ENCODE measurements at places on chromosomes 3 and 15.

DNA sequence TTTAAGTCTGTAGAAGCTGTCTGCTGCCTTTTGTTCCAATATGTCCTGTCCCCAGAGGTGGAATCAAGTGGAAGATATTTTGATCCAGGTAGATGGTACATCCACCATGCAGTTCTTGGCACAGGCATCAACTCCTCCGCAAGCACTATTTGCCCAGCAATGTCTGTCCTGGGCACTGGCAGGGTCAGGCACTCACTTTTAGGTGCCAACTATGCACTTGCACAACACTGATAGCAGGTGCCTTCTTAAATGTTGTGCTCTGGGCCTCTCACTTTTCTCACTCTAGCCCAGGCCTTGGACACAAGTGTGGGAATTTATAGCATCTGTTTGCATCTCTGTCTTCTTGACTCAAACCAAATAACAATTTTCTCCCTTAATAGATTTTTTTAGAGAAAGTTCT is 140.5 kb upstream of the UBE2E2 start:
- no peak for DNase-seq

DNA sequence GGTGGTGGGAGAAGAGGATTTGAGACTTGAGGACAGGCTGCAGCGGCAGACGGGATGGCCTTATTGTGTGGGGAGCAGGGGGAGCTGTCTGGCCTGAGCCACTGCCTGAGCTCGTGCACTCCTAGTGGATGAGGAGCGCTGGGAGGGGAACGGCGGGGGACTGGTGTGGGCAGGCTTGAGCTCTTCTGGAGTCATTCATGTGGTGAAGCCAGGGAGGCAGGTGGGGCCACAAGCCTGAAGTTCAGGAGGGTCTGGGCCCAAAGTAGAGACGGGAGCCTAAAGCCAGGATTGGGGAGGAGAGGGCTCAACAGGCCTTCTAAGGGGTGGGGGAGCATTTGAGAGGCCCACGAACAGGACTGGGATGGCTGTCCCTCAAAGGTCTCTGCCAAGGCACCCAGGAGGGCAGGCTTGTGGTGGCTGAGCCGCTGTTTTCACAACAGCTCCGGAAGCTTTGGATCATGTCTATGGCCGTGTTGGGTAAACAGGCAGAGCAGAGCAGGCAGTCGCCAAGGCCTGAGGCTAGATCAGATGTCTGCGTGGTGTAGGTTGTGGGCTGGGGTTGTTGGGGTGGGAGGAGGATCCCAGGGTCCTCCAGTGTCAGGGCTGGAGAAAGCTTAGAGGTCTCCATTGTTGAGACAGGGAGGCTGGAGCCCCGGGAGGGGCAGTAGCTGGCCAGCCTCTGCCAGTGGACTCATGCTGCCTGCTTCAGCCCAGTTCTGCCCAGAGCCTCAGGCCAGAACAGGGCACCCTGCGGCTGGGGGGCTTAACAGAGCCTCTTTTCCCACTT is 8.2 kb downstream of the PRKCD start:
- DNase-seq: peak; percentile 54

DNA sequence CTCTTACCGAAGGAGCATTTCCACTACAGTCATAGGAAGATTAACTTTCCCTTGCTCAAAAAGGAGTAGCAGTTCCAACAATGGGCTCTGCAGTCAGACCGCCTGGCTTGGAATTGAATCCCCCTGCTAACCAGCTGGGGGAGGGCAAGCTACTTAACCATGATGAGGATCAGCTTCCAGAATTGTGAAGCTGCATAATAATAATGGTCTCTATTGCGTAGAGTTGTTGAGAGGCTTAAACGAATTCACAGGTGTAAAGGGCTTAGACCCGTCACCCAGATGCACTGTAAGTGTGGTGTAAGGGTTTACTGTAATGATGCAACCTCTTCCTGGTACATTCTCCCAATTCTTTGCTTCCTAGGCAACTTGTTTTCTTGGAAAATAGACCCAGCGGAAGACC is 185.2 kb upstream of the RGMA start:
- DNase-seq: no peak

DNA sequence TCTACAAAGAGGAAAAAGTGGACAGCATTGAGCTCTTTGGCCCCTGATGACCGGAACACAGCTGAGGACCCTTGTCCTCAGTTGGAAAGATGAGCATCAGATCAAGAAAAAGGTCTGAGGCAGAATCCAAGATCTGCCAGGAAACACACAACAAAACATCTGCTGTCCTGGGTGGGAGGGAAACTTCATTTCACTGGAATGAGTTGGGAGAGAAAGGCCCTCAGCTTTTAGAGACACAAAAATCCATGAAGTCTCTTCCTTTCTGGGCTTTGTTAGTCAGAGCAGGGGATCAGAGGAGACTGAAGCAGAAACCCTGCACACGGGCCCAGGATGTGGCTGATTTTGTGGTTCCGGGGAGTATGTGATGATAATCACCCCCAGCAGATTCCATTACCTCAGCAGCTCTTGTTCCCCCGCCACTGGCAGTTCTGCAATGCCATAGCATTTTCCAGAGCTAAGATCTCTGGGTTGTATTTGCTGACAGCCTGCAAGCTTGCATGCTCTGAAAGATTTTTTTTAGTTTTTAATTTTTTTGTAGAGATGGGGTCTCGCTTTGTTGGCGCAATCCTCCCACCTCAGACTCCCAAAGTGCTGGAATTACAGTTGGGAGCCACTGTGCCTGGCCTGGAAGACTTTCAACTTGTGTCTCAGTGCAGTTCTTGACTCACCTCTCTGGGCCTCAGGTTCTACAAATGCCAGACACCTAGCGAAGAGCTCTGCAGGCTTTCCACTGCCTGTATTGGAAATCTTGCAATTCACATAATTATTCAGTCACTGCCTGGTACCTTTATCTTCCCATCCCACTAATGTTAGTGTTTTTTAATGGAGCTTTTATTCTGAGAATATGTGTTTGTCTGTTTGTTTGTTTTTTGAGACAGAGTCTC is 5.8 kb upstream of the TATDN2 start:
- DNase-seq: peak; percentile 39

DNA sequence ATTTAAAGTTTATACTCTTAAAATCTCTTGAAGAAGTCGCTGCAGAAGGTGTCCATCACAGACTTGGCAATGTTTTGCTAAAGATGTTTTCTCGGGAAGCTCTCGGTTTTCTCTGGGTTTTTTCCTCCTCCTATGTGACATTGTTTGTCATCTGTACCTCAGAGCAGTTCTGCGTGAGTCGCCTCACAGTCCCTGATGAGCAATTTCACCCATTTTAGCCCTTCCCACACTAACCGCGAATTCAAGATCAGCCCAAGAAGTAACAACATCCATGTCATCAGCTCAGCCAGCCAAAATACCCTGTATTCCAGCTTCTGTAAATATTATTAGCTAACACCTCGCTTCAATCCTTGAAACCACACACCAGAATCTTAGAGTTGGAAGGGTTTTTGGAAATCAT is 224.3 kb upstream of the SETMAR start:
- DNase-seq: no peak

DNA sequence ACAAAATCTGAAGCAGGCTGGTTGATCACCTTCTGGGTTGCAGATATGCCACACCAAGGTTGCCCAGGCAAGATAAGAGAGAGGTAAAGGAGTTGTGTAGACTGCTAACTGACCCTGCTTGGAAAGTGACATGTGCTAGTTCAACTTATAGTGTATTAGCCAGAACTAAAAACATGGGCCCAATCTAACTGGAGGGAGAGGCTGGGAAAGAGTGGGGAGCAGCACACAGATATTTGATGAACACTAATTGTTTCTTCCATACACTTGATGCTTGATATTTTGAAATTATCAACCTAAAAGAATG is 55.1 kb upstream of the ADGRG7 start:
- DNase-seq: no peak

- peak; percentile 11 for DNase-seq
Measured at GRCh38 chr15:78177447-78177873, 28.3 kb downstream of the IDH3A start.

DNA sequence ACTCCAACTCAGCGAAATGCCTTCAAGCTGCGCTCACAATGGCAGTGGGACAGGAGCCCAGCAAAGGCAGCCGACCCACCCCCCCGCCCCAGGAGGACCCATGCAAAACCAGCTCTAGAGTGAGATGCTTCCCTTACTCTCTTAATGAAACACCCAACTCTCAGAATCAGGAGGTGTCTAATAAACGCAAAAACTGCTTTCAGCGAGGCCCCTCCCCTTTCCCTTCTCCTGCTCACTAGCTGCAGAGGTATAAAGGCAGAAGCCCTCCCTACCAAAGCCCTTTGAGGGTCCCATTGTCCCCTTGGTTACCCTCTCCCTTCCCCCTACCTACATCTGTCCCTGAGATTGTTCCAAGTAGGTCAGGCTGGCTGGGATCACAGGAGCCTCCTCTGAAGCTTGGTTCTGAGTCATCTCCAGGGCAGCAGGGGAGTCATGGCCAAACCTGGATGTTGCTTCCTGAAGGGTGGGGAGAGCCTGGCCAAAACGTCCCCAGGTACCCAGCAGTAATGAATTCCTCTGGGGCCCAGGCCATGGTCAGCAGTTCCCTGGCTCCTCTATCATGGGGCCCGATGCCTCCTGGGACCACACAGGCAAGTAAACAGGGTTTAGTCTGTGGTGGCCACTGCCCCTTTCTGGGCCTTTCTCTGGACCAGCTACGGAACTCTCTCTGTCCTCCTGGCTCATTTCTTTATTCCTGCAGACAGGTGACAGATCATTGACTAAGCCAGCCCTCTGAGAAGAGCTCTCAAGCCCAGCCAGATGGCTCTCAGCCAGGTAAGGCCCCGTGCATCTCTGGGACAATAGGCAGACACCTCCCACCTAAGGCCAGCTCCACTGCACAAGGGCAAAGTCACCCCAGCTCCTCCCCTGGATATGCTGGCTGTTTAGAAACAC is 8.6 kb downstream of the KLHL25 start:
- no peak for DNase-seq

DNA sequence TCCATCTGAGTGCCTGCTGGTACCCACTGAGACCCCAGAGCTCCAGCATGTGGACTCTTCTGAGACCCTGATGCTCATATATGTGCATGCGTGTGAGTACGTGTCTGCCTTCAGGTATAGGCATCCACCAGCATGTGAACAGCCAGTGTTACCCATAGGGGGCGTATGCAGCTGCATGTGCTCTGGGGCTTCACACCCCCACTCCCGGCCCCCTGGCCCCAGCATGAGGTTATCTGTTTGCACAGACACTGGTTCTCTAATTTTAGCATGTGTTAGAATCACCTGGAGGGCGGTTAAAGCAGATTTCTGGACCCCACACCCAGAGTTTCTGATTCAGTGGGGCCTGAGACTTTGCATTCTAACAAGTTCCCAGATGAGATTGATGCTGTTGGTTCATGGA is 824 bp upstream of the CILP start:
- DNase-seq: peak; percentile 6

DNA sequence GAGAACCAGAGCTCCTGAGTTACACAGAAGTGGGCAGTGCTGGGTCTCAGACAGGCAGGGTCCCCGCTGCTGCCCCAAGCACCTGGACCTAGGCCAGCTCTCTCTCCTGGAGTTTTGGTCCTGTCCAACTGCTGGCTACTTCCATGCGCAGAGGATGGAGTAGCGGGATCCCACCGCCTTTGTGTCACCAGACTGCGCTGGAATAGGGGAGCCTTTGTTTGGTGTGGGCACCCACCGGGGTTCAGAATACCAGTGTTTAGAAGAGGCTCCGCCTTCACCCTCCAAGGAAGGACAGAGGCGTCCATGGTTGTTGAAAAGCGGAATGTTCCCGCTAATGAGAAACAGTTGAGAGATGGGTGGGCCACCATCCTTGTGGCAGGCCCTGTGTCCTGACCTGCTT is 154.4 kb downstream of the DNAJB8 start:
- DNase-seq: no peak

- DNase-seq: no peak
Measured at GRCh38 chr15:75641603-75642002, 1.6 kb upstream of the IMP3 start.

- DNase-seq: no peak
Measured at GRCh38 chr15:97966924-97967620, 6.6 kb downstream of the ARRDC4 start.

DNA sequence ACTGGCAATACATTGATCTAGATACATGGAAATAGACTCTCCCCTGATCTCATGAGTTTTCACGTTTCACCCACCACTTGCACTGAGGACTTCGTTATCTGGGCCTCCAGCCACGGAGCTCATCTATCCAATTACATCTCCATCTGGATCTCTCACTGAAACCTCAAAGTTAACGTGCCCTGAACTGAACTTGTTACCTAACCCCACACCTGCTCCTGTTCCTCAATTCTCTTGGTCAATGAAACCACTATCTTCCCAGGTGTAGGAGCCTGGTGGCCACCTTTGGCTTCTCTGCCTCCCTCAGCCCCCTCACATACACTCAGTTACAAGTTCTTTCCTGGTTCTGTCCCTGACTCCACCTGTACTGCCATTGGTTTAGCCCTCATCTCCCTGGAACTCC is 9.7 kb downstream of the DGKG start:
- DNase-seq: no peak

DNA sequence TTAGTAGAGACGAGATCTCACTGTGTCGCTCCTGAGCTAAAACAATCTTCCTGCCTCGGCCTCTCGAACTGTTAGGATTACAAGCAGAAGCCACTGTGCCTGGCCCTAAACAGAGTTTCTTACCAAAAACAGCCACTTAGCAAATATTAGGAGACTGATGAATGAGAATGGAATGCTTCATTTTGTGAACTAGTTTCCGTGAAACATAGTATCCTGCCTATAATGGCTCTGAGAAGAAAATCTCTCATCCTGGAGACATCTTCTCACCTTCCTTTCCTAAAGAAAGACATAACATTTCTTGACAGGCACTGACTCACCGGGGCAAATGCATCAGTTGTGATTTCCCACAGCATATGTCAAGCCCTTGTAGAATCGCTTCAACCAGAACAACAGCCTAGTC is 44.9 kb downstream of the GJD2 start:
- DNase-seq: no peak
